Mesothelial cell of epicardium (in vitro differentiated cells): ENCODE measurements at places on chromosomes 3 and 15.

- DNase-seq = no peak
Measured at GRCh38 chr3:32725721-32726120, 40.7 kb downstream of the CNOT10 start.

DNA sequence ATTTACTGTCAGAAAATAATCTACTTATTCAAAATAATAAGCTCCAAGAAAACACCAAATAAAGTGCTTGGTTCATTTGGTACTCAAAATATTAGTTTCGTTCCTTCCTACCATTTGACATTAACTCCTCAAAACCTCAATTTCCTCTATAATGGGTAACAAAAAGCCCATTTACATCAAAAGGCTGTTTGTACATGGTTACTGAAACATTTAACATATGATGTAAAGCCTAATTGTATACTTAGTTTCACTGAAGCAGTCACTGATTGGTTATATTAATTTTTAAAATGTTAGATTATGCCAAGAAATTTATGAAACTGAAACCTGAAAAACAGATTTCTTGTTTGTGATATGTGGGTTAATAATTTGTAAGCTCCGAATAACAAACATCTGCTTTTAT is 14.7 kb downstream of the XRN1 start:
- no peak for DNase-seq

DNA sequence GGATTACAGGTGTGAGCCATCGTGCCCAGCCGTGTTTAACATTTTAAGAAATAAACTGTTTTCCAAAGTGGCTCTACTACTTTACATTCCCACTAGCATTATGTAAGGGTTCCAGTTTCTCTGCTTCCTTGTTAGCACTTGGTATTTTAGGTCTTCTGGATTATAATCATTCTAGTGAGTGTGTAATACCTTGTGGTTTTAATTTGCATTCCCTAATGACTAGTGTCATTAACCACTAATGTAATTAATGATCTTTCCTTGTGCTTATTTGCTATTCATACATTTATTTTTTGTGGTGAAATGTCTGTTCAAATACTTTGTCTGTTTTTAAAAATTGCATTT is 30.7 kb downstream of the ARIH2 start:
- DNase-seq = no peak

- DNase-seq = no peak
Measured at GRCh38 chr3:163541629-163542028, 1536.7 kb downstream of the SI start.

DNA sequence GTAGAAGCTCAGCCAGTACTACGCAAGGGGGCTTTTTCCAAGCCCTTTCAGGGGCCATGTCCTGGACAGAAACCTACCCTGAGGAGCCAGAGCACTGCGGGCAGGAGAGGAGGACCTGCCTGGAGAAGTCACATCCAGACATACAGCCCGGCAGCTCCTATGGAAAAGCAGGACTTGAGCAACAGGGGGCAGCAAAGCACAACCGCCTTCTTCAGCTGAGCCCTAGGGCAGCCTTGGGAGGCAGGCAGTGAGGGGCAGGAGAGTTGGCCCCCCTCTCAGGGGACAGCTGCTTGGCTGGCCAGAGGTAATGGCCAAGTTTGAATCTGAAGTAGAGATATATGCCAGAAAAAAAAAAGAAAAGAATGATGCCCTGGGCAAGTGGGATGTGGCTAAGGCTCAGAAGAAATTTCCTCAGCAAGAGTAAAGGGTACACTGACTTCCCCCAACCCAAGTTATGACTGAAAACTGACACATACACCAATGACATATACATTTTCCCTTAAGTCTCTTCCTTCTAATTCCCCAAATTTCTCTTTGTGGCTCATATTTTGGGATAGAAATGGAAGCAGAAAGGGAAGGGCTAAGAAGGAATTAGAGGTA is 56.9 kb downstream of the CYP19A1 start:
- no peak for DNase-seq

DNA sequence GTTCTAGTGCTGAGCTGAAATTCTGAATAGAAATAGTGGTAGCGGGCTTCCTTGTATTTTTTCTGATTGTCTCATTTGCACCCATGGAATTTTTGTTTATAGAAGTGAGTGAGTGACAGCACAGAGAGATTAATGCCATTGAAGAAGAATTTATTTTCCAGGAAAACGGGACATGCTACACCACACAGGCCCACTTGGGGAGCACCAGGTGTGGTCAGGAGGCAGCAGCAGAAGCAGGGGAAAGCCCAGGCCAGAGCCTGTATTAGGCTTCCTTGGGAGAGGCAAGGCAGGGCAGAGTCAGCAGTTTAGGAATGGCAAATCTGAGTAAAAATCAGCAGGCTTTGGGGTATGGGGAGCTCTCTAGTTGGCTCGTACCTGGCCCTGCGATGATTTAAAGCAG is 88.4 kb upstream of the ATP11B start:
- DNase-seq = no peak

DNA sequence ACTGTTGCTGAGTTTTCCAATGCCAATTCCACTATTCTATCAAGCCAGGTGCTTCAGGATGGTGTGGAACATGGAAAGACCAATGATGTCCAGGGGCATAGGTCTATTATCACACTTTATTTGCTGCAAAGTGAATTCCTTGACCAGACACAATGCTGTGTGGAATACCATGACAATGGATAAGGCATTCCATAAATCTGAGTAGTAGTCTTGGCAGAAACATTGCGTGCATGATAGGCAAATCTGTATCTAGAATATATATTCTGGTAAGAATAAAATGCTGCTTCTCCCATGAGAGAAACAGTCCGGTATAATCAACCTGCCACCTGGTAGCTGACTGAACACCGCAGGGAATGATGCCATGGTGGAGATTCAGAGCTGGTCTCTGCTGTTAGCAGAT is 70.0 kb upstream of the ALDH1A3 start:
- DNase-seq = no peak

- no peak for DNase-seq
Measured at GRCh38 chr15:38692789-38693062, 128.1 kb upstream of the RASGRP1 start.

- no peak for DNase-seq
Measured at GRCh38 chr15:99106417-99107220, 1.7 kb downstream of the SYNM start.

DNA sequence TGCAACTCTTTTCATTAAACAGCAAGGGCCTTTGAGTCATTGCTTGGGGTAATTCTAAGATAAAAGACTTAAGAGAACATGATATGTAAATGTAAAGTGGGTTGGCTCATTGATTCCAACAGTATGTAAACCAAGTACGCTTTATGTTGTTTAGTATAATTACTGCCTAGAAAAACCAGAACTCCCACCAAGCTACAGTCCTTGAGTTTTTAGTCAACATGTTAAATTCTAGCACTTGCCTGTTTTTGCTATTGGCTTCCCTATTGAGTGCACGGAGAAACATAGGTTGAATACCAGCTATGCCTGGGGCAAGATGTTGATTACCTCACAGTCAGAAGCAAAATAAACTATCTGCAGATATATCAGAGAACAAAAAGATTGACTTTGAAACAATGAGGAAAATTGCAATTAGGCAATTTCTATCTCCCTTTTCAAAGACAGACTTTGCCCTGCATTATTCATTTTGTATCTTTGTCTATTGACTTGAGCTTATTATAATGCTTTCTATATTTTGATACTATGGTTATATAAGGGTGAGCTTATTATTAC is 179.3 kb downstream of the ZPLD1 start:
- no peak for DNase-seq

GRCh38 chr3:113157408-113158030 is 53.8 kb upstream of the BOC start:
- DNase-seq = no peak
